ACHN (cell line): ENCODE measurements at places on chromosomes 6 and 20.
A peak's percentile ranks its signal among the peaks of the same experiment; 100 is the strongest.

- DNase-seq = no peak
Observed at GRCh38 chr20:23246717-23247664, 103.6 kb upstream of the NXT1 start.

- no peak for DNase-seq
Observed at GRCh38 chr6:109345986-109346385, 36.3 kb downstream of the CD164 start.

DNA sequence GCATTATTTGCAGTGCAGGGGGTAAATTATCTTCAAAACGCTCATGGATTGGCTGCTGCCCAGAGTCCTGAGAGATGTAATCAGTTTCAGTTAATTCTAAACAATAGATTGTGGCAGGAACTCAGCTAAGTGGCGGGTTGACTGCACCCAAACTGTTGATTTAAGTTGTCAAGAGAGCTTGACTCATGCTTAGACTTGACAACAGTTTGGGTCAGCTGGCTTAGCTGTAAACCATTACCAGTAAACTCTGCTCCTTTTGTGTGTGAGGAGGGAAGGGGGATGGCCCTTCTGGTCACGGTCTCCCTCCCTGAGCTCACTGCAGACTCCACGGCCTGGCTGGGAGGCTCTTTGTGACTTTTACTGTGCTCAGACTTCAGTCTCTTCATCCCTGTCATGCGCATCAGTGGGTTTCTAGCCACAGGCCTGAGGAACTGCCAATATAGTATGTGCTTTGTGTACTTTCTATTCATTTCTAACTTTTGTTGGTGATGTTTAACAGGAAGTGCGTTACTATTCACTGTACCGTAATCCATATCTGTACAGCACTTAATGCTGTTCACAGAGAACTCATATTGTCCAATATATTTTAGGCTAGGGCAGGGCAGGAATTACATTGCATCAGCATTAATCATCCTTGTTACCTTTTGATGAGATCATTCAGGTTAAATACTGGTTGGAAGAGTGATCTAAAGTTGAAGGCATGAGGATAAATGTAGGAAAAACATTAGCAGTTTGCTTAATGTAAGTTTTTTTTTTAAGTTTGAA, 488.3 kb downstream of the CDKAL1 start:
- peak; percentile 81 for DNase-seq

GRCh38 chr20:29079769-29080690, 2177.4 kb upstream of the DEFB115 start:
- DNase-seq = no peak

- no peak for DNase-seq
Observed at GRCh38 chr20:33450867-33451266, 7.3 kb upstream of the SNTA1 start.

- no peak for DNase-seq
Observed at GRCh38 chr6:50907565-50907964, 88.9 kb downstream of the TFAP2B start.

GRCh38 chr6:49906526-49906925, 40.2 kb upstream of the CRISP1 start:
- DNase-seq = no peak

DNA sequence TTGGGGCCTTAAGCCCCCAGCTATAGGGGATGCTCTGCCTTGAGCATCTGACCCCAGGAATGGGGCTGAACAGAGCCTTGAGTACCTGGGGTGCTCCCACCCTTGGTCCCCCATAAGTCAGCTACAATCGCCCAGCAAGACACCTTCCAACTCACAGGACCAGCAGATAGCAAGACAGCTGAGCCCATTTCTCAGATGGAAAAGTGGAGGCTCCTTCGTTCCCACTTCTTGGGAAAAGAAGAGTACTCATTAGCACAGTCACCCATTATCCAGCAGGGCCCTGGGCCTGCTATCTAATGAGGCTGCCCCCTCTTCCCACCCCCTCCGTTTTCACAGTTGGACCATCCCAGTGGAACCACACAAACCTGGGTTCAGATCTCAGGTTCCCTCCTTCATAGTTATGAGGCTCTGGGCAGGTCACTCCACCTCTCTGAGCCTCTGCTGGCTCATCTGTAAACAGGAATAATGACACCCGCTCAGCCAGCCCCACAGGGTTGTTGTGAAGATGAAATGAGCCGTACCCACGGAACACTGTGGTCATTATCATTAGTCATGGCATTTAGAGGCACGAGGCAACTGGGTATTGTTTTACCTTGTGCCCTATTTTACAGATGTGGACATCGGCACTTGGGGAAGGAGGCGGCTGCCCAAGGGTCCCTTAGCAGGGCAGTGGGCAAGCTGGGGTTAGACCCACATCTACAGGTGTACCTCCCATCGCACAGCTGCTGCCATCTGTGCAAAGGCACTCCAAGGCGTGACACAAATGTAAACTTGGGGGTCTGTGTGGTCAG, 4.5 kb downstream of the LPIN3 start:
- no peak for DNase-seq

DNA sequence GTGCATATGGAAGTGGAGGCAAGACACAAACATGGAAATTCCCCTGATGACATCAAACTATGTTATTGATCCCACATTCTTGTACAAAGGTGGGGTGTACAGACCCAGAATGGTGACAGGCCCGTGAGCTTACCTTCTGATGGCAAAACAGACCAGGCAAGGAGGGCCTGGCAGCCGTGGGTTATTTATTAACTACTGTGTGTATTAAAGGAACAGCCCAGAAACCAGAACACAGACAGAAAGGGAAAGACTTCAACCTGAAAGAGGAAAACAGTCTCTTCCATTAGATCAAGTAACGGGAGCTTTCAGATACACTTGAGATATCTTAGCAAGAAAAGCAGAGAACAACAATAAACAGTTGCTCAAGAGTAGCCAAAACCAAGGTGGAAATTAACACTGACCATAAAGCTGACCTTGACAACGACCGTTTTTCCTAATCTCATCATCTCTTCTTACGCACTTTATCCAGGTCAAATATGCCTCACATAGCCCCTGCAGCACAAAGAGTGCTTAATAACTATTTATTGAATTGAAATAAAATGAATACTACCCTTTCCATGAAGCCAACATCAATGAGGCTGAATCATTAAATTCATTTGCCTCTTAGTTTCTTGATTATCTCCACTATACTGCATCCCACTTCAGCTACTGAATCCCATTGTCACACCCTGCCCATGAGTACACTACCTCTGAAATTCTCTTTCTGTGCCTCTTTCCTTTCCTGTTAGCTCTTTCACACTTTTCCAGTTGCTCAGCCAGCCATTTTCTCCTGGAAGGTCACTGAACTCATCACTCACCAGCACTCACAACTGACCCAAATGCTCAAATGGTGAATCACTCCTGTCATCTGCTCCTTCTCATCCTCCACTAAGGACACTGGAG, 67.4 kb downstream of the MOXD1 start:
- peak; percentile 92 for DNase-seq

GRCh38 chr20:50112512-50113419, at the start of gene UBE2V1:
UBE2V1 (minus strand) TSS chr20:50113150; CDS start chr20:50113128, 22 bp downstream.
- peak; percentile 78 for DNase-seq

DNA sequence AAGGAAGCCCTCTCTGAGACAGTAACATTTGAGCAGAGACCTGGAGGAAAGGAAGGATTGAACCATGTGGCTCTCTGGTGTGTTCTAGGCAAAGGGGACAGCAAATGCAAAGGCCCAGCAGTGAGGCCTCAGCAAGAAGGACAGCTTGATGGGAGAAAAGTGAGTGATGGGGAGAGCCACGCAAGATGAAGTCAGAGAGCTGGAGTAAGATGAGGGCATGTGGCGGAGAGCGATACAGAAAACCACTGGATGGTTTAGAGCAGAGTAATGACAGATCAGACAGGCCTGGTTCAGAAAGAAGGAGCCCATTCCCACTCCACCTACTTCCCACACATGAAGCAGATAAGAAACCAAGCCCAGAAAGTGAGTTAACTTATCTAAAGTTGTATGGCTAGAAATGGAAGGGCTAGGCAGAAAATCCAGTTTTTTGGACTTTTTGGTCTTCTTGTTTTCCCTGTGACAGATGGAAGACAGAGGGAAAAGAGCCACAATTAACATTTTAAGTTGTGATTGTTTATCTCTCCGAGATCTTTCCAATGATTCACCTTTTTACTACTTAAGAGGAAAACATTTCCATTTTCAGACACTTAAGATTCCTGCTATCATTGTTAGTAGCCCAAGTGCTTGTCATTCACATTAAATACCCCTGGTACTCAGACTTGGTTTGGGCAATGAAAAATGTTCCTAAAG, 723 bp upstream of the SNPH start:
- DNase-seq = no peak

GRCh38 chr6:40505191-40505810, 81.9 kb downstream of the LRFN2 start:
- DNase-seq = no peak

DNA sequence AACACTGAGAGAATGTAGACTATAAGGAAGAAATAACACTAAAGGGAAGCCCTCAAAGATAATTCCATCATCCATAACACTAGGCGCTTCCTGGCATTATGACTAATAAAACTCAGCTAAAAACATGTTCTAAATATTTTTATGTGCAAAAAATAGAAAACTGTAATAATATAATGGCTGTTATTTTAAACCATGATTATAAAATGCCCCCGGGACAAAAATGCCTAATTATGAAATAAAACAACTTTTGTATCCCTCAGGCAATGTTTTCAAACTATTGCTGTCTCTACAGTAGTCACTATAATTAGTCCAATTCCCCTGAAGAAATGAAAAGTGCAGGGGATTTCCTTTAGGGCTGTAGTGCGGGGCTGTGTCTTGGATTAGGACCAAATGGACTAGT, 242.4 kb downstream of the RNF144B start:
- no peak for DNase-seq

DNA sequence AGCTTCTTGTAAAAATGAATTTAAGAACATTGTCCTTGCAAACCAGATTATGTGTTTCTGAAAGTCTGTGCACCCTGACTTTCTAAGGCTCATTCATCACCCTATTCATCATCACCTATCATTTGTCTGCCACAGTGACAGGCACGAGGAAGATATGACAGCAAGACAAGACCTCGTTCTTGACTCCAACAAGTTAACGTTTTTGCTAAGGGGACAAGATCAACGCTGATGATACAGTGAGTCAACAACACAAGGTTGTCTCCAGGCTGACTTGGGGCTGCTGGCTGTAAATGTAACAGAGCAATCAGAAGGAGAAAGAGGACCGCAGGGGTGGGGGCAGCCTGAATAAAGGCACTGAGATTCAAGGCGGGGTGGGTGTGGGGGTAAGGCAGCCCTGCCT, 94.2 kb downstream of the FOXC1 start:
- no peak for DNase-seq

DNA sequence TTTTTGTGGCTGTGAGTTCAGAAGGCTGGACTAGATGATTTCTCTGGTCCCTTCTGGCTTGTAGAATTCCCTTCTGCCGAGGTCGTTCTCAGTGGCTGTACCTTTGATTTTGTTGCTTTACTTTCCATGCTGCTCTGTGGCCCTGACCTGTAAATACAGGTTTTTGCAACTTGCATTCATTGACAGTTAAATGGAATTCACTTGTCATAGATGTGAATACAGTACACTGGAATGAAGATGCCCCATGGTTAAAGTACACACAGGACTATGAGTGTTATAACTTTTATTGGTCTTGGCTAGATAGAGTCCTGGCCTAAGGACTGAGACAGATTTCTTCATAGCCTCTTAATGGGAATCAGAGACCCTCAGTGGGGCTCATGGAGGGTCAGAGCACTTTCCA, 12.9 kb upstream of the EFCAB8 start:
- no peak for DNase-seq

- DNase-seq = peak; percentile 22
Observed at GRCh38 chr6:113347436-113347835, 509.7 kb upstream of the MARCKS start.

- no peak for DNase-seq
Observed at GRCh38 chr20:46065006-46065405, 24.8 kb downstream of the NCOA5 start.

GRCh38 chr20:34493646-34494045, 22.6 kb upstream of the DYNLRB1 start:
- DNase-seq = no peak

DNA sequence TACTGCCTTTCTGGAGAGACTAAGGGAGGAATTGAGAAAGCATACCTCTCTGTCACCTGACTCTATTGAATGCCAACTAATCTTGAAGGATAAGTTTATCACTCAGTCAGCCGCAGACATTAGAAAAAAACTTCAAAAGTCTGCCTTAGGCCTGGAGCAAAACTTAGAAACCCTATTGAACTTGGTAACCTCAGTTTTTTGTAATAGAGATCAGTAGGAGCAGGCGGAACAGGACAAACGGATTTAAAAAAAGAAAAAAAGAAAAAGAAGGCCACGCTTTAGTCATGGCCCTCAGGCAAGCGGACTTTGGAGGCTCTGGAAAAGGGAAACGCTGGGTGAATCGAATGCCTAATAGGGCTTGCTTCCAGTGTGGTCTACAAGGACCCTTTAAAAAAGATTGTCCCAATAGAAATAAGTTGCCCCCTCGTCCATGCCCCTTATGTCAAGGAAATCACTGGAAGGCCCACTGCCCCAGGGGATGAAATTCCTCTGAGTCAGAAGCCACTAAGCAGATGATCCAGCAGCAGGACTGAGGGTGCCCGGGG, 43.1 kb upstream of the RNF182 start:
- DNase-seq = no peak

DNA sequence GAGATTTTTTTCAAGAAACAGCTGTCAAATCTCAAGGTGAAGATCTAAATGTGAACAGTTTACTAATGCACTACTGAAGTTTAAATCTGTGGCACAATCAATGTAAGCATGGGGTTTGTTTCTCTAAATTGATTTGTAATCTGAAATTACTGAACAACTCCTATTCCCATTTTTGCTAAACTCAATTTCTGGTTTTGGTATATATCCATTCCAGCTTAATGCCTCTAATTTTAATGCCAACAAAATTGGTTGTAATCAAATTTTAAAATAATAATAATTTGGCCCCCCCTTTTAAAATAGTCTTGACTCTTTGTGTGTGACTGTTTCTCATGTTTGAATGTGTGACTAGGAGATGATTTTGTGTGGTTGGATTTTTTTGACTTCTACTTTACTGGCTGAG, 4.0 kb downstream of the PNRC1 start:
- DNase-seq = no peak

GRCh38 chr6:45486736-45487135, 109.0 kb upstream of the SUPT3H start:
- no peak for DNase-seq

- DNase-seq = no peak
Observed at GRCh38 chr20:16423311-16424212, 149.7 kb downstream of the KIF16B start.

DNA sequence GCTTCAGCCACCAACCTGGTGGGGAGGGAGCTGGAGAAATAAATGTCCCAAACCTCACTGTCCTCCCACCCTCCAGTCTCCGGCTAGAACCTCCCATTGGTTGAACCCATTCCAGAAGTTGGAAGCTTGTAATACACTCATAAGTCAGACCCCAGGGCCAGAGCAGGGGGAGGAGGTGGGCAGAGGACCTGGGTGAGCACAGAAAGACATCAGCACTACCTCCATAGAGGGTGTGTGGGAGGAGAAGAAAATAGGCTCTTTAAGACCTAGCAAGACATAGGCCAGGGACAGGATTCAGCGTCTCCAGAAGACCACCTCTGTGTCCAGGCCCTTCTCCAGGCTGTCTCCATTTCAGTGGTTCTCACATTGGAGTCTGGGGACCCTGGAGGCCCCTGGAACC, 73.3 kb upstream of the TOP1 start:
- no peak for DNase-seq
